ENCODE measurements at places on chromosomes 2 and 18.

- no peak for DNase-seq
Measured at GRCh38 chr2:20115902-20116301, 64.5 kb upstream of the LAPTM4A start.

- no peak for DNase-seq
Measured at GRCh38 chr2:118224895-118225311, 136.6 kb downstream of the INSIG2 start.

GRCh38 chr2:135078417-135078816, 26.3 kb downstream of the RAB3GAP1 start:
- DNase-seq, result no peak

DNA sequence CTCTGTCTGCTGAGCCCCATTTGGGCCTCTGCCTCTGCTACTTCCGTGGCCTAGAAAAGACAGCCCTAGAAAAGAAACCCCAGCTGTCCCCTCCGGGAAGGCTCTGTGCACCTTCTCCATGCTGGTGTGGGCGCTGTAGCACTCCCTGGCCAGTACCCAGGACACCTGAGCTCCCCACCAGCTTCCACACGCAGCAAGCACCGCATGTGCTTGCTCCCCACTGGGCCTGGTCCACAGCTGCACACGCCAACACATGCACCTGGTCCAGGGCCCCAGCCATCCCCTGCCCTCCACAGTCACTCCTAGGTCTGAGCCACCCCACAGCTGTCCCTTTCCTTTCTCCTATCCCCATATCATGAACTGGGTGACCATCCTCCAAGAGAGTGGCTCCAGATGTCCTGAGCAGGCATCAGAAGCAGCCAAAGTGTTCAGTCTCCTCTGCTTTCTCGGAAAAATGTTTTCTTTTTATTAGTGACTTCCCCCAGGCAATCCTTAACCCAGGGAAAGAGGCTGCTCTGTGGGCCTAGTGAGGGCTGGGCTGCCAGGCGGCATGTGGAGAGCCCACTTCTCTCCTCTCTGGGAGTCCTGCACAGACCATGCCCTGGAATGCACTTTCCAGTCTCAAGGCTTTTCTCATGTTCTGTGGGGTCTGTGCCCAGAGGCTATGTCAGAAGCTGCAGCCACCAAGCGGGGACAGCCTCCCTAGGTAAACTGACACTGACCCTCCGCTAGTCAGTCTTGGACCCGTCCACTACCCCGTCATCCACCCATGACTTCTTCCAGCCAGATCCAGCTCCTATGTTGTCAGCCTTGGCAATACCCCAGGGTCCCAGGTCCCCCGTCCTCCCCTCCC, 133.7 kb downstream of the KLHL29 start:
- no peak for DNase-seq

GRCh38 chr2:7272210-7272609, 355.0 kb downstream of the RNF144A start:
- peak; percentile 88 for DNase-seq

- no peak for DNase-seq
Measured at GRCh38 chr18:36547544-36547943, 250.0 kb downstream of the FHOD3 start.

GRCh38 chr2:23904692-23905091, 22.2 kb downstream of the ATAD2B start:
- no peak for DNase-seq

GRCh38 chr2:216217904-216218260, 108.7 kb downstream of the XRCC5 start:
- no peak for DNase-seq

DNA sequence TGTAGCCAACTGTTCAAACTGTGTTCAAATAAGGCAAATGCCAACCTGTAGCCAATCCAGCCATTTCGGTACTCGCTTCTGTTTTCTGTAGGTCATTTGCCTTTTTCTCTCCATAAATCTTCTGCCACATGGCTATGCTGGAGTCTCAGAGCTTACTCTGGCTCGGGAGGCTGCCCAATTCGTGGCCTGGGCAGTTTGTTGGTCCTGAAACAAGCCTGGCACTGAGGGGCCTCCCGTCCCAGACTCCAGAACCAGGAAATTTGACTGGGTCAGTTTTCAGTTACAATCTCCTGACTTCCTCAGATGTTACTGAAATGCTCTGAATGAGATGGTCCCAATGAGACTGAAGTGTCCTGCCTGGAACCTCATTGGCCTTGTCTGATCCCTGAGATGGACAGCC, 120.8 kb upstream of the NPAS2 start:
- no peak for DNase-seq

GRCh38 chr2:74097574-74097973, 50.1 kb downstream of the BOLA3 start:
- DNase-seq, result no peak

- no peak for DNase-seq
Measured at GRCh38 chr2:17593841-17594491, 53.5 kb downstream of the VSNL1 start.

GRCh38 chr18:45386041-45386655, 229.1 kb upstream of the SLC14A2 start:
- peak; percentile 59 for DNase-seq

GRCh38 chr2:240626531-240627300, 1.4 kb downstream of the GPR35 start:
- DNase-seq, result peak; percentile 7

DNA sequence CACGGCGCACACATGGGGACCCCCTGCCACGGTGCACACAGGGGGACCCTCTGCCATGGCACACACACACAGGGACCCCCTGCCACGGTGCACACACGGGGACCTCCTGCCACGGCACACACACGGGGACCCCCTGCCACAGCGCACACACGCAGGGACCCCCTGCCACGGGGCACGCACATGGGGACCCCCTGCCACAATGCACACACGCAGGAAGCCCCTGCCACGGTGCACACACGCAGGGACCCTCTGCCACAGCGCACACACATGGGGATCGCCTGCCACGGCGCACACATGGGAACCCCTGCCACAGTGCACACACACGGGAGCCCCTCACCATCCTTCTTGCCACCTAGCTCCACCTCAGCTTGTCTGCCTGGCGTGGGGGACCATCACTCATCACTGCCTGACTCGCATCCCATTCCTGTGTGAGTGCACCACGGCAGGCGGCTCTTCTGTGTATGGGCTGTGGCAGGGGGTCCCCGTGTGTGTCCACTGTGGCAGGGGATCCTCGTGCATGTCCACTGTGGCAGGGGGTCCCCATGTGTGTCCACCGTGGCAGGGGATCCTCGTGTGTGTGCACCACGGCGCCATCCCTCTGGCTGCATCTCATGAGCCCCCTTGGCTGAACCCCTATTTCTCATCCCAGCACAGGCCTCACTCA, 206.7 kb downstream of the EIPR1 start:
- DNase-seq, result no peak
